ENCODE measurements at places on chromosomes 7 and 10.

GRCh38 chr7:112001091-112001826 lies 204.9 kb downstream of the DOCK4 start:
- peak; percentile 87 for DNase-seq

DNA sequence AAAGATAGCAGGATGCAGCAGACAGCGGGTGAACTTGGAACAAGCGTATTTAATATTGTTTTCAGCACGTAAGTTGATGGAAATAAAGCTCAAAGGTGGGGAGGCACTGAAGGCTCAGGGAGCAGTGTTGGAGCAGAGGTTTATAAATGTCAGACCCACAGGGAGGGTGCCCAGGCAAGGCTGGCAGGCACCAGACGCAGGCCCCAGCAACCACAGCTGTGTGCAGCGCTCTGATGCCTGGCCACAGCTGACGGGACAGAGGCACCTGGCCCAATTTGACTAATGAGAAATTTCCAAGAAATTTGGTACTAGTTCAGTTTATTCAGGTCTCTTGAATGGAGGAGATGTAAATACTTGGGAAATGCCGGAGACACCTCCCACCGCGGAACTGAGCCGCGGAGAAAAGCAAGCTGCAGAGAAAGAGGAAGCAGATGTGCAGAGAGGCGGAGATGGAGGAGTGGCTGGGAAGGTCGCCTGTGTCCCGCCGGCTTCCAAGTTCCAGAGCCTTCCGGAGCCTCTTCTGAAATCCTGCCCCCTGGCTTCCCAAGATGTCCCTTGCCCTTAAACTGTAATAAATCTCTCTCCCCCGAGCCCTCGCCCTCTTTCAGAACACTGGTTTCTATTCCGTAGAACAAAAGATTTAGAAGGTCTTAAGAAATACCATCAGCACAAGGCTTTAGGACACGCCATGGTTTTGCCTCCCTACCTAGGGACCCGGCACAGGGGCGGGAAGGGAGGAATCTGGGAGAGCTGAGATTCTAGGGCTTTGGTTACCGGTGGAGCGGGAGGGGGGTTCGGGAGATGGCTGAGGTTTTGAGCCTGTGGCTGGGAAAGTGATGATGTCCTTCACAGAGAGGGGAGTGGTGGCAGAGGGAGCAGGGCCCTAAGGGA lies 38.4 kb upstream of the PLXNA4 start:
- peak; percentile 15 for DNase-seq

DNA sequence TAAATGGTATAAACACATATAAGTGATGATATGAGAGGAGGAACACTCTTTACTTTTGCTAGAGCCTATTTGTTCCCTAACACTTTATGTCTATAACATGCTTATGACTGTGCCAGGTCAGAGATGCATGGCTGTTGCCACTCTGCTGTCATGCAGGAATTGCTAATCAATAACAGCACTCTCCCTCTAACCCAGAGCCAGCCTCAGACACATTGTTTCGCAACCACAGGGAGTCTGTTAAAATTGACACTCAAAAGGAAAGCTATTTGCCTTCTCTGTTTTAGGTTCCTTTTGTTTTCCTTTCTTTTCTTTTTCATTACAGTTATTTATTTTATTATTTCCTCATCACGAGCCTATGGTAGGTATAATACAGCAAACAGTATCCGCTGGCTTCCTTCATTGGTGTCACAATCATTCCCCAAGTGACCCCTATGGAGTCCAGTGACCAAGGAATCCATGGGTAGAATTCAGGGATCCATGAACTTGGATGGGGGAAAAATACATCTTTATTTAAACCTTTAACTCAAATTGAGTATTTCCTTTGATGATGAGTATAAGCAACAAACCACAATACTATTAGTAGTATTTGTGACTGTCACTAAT lies 6.8 kb downstream of the PON2 start:
- no peak for DNase-seq

DNA sequence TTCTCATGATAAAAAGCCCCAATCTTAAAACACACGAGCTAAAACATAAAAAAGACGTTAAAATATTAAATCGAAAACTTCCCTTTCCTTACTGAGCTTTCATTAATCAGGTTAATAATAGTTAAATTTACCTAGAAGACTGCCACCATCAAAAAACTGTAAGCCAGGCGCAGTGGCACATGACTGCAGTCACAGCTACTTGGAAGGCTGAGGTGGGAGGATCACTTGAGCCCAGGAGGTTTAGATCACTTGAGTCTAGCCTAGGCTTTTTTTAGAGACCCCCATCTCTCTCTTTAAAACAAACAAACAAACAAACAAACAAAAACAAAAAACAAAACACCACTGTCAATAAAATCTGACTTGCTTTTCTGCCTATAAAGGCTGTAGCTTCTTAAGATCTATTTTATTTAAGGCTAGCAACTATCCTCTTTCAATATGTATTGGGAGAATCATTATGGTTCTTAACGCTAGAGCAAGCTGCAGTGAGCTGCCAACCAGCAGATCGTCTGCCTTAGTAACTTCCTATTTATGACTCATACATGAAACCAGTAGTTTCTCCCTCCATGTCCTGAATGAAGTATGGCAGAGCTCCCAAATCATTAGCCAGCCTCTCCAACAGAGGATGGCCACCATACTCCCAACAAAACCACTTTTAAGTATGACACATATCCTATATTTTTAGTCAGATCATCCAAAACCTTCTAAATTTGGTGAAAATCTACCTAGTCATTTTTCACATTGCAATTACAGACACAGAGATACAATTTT lies 163.7 kb downstream of the SRPK2 start:
- DNase-seq: peak; percentile 89

GRCh38 chr7:128830231-128831177 lies at the start of gene FLNC:
Gene FLNC, plus strand, starts transcription at chr7:128830406. Its CDS starts 232 bp downstream, at chr7:128830638.
- peak; percentile 76 for DNase-seq

Data from EL (cell line).